LoVo (cell line): ENCODE measurements at places on chromosomes 4 and X.
A peak's percentile ranks its signal among the peaks of the same experiment; 100 is the strongest.

GRCh38 chrX:40077906-40078305 is 19.9 kb downstream of the BCOR start:
- DNase-seq: no peak

GRCh38 chr4:142427456-142427855 is 418.6 kb downstream of the INPP4B start:
- DNase-seq: no peak

DNA sequence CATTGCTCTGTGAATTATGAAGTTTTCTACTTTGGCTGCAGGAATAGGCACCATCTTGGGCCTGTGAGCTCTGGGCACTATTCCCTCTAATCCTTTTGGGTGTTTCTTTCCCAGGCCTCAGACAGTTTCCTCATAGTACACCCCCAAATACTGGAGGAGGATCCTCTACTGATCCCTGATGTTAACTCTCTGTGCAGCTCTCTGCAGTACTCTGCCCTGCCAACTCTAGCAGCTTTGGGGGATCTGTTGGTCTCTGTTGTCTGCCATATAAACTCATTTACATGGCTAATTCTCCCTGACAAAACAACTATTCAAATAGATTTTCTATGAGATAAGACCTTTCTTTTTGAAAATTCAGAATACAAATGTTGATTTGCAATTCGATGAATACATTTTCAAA is 29.9 kb downstream of the USP53 start:
- DNase-seq: no peak

GRCh38 chrX:37287741-37288444 is 61.3 kb upstream of the PRRG1 start:
- no peak for DNase-seq

DNA sequence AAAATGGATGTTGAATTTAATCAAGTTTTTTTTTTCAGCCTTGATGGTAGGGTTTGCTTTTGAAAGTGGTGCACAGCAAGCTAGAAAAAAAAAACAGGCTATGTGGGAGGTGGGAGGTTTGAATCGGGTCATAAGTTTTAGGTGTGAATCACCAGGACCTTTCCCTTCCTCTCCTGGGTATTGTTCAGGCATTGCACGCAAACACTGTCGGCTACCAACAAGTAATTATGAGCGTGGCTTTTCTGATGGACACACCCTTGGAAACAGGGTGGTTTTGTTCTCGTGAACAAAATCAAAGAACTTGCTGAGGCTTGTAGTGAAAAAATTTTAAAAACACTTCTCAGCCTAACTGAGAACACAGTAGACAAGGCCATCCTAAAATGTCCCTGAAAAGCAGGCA is 18.1 kb downstream of the PIR start:
- peak; percentile 64 for DNase-seq

GRCh38 chr4:145756244-145756643 is 76.3 kb downstream of the C4orf51 start:
- no peak for DNase-seq

- DNase-seq: peak; percentile 15
Measured at GRCh38 chr4:159416996-159417395, 314.1 kb downstream of the RAPGEF2 start.

GRCh38 chrX:38038501-38038900 is 32.1 kb downstream of the SYTL5 start:
- no peak for DNase-seq

DNA sequence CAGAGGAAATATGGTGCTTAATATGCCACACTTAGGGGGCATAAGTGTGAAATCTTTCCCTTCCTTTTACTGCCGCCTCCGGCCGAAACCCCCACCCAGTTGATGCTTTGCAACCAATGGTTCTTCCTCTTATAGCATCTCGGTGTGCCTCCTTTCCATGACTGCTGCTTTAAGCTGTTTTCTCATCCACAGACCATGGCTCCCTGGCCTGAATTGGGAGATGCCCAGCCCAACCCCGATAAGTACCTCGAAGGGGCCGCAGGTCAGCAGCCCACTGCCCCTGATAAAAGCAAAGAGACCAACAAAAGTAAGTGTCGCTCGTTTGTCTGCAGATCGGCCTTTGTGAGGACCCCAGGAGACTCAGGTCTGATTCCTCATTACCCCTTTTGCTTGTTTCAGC is 6.7 kb downstream of the SLC34A2 start:
- DNase-seq: no peak

DNA sequence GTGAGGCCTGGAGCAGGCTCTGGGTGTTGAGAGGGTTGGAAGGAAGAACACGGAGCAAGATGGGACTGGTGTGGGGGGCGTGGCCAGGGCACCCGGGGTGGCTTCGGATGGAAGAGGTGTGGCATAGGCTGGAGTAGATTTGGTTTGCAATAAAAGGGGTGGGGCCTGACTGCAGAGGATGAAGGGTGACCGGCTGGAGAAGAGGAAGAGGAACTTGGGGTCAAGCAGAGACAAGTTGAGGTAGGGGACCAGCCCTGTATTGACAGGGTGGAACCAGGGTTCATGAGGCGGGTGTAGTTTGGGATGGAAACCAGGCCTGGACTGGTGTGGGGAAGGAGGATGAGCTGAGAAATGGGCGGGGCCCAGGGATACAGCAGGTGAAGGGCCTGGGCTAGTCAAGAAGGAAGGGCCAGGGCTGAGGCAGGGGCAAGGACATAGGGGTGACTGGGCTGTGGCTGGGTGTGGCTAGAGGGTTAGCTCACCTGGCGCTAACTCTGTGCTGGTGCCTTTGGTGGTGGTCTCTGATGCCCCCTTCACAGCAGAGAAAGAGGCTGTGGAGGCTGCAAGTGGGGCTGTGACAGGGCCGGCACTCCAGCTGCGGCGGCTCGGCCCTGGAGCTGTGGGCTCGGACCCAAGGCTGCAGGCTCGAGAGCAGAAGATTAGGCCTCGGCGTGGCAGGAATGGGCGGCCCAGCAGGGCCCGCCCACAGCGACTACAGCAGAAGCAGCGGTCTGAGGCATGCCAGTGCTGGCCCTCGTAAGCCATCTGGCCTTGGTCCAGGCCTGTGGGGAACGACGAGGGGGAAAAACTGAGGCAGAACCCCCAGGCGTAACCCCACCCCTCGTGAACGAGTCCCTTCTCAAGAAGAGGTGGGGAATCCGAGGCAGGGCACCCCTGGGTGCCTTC is 5.0 kb downstream of the PLP2 start:
- no peak for DNase-seq

- peak; percentile 1 for DNase-seq
Measured at GRCh38 chrX:85611926-85612325, 232.5 kb upstream of the POF1B start.

GRCh38 chrX:132433001-132433400 is 55.8 kb downstream of the MBNL3 start:
- DNase-seq: no peak

DNA sequence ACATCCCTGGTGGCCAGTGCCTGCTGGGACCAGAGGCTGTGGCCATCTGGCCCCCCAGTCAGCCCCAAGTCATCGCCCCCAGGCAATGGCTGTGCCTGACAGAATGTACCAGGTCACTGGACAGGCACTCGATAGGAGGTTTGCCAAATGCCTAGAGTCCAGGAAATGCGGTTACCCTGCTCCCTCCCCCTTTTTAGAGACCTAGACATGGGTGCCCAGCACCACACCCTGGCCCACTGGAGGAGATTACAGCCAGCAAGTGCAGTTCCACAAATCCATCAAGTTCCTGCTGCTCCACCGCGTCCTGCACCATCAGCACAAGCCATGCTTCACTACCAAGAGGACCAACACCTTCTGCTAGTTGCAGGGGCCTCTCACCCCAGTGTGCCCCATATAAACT is 16.2 kb upstream of the ZFX start:
- no peak for DNase-seq

- no peak for DNase-seq
Measured at GRCh38 chr4:158411269-158411668, 110.4 kb upstream of the RXFP1 start.

- DNase-seq: no peak
Measured at GRCh38 chr4:47372561-47372960, 90.9 kb downstream of the COMMD8 start.

GRCh38 chrX:85994228-85994627 is 53.1 kb downstream of the CHM start:
- DNase-seq: no peak

DNA sequence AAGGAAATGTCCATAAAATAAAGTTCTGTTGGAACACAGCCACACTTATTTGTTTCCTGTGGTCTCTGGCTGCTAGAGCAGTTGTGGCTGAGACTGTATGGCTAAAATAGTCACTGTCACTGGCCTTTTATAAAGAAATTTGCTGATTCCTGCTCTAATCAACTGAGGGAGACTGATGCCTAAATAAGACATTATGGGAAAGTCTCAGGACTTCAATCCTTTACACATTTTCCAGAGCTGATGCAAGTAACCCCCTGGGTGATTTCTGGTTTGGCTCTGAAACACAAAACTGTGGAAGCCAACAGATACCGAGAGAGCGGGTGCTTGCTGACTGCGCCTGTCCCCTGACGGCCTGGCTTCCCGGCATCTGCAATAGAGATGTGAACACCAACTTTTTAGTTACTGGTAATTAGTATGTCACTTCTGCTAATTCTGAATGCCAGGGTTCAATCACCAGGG is 64.0 kb downstream of the POLR2B start:
- no peak for DNase-seq
